ENCODE measurements at places on chromosomes 3 and 15. TPM values are rescaled to one million over a fixed set of nuclear protein-coding genes. Genes with fewer than 3 reads are reported as not detected.

- DNase-seq: no peak
These were observed 36.4 kb downstream of the MECOM start for GRCh38 chr3:169627073-169627472.

DNA sequence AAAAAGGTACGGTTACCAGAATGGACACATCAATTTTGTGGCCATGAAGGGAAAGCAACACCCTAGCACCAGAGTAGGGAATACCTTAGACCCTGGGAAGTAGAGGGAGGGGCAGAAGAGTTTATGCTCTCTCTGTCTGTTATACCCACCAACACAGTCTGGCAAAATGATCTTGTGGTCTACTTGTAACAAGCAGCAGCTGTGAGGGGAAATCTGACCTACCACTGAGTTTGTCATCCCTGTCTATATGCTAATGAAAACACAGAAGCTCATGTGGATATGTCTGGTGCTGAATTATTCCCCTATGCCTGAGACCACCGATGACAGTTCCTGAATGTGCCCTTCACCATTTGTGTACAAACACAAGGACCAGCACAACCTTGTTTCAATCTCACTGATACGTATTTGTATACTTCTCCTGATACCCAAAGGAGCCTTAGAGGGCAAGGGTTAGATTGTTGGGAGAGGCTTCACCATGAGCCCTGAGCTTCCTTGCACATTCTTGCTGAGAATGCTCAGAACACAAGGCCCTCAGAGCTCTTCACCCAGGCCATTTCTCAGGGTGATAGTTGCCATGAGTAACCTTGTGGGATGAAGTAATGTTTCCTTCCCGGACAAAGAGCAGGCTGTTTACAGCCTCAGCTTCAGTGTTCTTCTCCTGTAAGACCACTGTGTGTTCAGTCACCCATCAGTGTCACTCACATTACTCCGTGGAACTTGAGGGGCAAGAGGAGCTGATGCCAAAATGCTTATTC is 24.7 kb upstream of the ZNF639 start:
- no peak for DNase-seq

DNA sequence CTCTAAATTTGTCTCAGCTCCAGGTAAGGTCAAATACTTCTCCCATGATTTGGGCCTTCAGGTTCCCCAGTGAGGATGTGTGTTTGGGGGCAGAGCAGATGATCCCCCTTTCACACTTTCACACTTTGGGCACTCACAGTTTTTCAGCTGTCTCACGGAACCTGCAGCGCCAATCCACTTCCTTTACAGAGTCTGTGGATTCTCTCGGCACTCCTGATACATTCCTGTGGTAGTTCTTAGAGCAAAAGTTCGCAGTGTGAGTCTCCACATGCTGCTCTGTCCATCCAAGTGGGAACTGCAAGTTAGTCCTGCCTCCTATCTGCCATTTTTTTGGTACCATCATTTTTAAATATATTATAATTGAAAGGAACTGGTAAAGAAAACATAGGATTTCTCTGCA is 20.2 kb upstream of the CPOX start:
- no peak for DNase-seq

GRCh38 chr15:74800559-74801094 is 12.0 kb upstream of the LMAN1L start:
- DNase-seq: no peak

GRCh38 chr15:57358571-57358970 is 17.7 kb upstream of the CGNL1 start:
- no peak for DNase-seq

DNA sequence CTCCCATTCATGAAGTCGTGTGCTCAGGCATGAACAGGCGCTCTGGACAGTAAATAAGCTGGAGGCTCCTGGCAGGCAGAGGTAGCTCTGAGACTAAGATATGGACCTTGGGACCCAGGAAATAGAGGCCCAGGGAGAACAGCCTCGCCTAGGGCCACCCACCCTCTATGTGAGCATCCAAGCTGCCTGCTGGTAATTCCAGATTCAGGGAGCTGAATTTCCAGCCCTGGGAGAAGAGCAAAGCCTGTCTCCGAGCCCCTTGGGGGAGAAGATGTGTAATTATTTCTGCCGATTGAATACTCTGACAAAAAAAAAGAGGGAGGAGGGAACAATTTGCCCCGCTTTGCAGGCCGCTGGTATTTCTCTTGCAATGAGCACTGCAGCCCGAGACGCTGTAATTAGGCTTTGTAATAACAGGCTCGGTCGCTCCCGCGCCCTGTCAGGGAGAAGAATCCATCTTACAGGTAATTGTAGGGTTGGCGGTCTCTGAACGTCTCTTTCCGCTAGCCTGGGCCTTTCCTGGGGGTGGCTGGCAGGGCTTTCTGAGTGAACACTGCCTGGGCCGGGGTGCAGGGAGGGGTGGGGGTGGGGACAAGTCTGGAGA is 131.5 kb downstream of the WNT7A start:
- no peak for DNase-seq

- DNase-seq: no peak
These were observed 908.1 kb upstream of the ALCAM start for GRCh38 chr3:104458657-104459056.

- peak; percentile 95 for DNase-seq
These were observed 49.4 kb upstream of the AKAP13 start for GRCh38 chr15:85330901-85331588.

SV2B gene
- polyA plus RNA-seq: not detected

- no peak for DNase-seq
These were observed 77.9 kb downstream of the ADAMTS17 start for GRCh38 chr15:100263721-100264455.

- DNase-seq: peak; percentile 40
These were observed 40.0 kb upstream of the TRH start for GRCh38 chr3:129934234-129935123.

SLC12A6 gene
- polyA plus RNA-seq: 6.0 TPM

DNA sequence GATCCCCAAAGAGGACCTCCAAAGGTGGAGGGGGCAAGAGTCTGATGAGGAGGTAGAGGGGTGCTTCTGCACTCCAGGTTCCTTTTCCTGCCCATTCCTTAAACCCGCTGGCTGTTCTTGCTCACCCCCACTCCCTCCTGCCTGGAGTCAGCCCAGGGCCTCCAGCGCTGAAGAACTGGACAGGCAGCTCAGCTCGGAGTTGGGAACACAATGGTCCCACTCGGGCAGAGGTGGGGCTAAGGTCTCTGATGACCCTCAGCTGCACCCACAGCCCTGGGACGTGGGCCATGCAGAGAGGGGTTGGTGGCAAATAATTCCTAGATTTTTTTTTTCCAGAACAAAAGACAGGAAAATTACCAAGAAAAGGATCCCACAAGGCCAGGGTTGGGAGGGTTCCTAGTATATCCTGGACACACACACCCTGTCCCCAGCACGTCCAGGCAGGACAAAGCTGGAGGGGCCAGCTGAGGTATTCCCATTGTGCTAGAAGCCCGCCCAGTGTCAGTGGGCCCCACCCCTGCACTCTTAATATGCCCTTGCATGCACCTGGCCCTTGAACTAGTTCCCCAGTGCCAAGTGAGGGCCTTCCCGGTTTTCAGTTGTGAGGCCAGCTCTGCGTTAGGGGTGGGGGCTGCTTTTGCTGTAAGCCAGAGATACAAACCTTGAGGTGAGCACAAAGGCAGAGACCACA is 22.1 kb upstream of the IP6K2 start:
- DNase-seq: no peak

- no peak for DNase-seq
These were observed 606.7 kb downstream of the PDCD6IP start for GRCh38 chr3:34405159-34405558.

GRCh38 chr15:71328453-71328852 is 213.2 kb downstream of the THSD4 start:
- no peak for DNase-seq

- no peak for DNase-seq
These were observed 27.3 kb upstream of the RAD18 start for GRCh38 chr3:8990266-8991215.

- DNase-seq: no peak
These were observed 92.4 kb downstream of the CSNK1G1 start for GRCh38 chr15:64263567-64263966.

DNA sequence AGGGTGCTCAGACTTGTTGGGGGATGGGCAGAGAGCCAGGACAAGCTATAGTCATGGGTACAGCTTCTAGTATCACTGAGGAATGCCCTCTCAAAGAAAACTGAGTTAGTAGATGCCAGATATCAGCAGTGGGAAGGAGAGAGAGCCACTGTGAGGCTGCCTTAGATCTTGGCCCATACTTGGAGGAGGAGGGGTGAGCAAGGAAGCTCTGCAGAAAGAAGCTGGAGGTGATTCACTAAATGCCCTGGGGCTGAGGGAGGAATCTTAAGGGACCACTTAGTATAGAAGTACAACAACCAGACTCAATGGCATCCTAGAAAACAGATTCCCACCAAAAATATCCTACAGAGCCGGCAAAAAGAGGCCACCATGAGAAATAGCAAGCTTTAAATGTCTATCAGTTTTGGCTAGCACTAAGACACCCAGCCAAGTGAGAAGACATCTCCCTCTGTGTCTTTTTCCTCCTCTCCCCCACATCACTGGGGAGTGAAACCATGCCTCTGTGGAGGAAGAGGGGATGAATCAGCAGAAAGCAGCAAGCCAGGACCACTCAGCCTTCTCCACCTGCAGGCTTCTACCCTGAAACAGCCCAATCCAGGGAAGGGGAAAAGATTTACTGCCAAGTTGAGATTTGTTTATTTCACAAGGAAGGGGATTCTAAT is 282.5 kb upstream of the STT3B start:
- DNase-seq: no peak

DNA sequence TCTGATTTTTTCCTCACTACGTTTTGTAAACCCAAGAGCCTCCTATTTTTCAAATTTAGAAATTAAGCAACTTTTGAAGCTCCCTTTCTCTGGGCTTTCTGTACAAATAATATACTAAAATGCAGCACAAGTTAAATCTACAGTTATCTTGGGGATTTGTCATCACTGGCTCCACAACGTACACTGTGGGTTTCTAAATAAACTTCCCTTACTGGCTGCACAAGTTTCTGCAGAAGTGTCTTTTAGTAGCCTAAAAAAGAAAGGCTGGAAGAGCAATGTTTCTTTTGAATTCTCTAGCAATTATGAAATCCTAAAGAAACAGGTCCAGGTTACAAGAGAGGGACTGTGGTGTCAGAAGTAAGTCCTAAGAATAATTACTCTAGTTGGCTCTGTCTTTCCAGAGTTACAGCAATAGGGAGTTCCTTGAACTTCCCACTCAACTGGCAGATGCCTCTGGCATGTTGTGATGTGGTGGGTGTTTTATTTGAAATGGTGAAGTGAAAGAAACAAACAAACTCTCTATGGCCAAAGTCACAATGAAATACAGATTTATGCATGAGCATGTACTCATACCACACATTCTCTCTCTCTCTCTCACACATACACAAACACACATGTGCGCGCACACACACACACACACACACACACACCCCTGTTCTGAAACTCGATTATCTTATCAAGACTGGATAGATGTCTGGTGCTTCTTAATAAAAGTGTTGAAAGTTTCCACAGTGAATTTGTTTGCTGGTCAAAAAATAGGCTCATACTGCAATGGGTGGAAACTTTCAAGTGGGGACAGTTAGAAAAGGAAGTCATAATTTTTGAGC is 198.2 kb downstream of the SSR3 start:
- no peak for DNase-seq

SLC6A6 gene
- 73.8 TPM for polyA plus RNA-seq

DNA sequence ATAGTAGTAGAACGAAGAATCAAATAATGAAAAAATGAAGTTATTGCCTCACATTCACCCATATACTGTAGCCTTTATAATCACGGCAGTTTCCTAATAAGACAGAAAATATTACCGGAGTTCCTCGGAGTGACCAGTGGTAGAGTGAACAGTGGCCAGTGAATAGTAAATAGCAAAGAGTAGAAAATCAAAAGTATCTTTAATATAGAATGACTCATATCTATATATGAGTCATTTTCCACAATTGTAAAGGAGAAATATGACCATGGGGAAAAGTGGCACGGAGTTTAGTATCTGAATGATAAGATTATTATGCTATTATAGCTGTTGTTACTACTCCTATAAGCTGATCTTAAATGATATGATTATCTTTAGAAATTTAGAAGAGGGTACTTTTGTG is 38.5 kb downstream of the ZBTB20 start:
- DNase-seq: no peak

DNA sequence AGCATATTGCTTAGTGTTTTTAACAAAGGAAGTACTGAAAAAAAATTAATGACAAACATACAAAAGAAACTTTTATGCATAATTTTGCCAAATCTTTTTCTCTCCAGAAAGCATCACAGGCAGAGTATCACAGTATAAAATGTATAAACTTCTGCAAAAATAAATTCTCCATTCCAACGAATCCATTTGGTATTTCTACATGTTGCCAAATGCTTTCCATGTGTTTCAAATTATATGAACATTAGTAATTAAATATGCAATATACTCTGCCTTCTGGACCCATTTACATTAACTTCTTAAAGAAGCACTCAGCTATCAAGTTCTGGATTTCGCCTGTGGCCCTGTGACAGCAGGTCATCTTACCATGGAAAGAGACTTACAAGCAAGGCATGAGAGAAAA is 189.1 kb upstream of the ALCAM start:
- DNase-seq: no peak

DNA sequence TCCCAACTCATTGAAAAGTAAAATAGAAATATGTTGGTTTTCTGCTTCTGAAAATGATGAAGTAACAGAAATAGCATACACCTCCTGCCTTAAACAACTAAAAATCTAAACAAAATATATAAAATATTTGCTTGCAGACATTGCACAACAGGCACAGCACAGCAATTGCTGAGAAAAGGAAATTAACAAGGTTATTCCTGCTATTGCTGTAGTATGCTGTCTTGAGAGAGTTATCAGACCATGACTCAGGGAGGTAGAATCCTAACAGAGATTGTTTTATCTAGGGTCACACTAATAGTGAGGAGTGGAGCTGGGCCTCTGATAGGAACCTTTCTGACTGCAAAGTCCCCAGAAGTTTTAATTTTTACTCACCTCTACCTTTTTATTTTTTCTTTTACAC is 72.6 kb downstream of the ZBTB20 start:
- no peak for DNase-seq

GRCh38 chr3:119913021-119913420 is 131.1 kb downstream of the NR1I2 start:
- no peak for DNase-seq

DNA sequence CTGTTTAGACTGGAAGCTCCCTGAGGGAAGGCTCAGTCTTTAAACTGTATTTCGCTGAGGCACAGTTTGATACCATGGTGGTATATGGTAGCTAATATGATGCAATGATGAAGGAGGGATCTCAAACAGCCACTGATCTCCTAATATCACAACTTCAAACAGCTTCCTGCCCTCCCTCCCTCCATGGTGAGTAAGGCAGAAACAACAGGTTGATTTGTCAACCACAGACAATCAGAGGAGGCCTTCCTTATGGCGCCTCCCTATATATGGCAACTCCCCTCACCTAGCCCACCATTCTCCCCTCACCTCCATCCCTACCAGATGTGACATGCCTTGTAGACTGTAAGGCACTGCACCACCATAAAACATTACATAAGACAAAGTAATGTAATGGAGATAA is 316.5 kb upstream of the ICE2 start:
- no peak for DNase-seq

DNA sequence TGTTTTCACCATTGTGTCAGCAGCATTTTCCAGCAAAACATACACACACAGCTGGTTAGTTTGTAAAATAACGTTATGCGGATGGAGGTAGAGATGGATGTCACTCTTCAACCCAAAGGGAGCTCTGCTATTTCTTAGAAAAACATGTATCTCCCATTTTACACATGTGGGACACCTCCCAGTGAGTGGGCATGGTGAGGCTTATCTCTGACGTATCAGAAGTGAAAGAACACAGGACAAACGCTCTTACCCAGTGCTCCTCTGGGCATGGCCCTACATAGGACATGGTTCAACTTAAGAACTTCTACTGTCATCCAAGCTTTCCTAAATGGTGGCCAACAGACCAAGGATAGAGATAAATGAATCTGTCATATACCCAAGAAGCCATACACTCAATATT is 2.1 kb downstream of the FAM240A start:
- no peak for DNase-seq

Measured in A549 (cell line).